ENCODE measurements at places on chromosomes 4 and X.

DNA sequence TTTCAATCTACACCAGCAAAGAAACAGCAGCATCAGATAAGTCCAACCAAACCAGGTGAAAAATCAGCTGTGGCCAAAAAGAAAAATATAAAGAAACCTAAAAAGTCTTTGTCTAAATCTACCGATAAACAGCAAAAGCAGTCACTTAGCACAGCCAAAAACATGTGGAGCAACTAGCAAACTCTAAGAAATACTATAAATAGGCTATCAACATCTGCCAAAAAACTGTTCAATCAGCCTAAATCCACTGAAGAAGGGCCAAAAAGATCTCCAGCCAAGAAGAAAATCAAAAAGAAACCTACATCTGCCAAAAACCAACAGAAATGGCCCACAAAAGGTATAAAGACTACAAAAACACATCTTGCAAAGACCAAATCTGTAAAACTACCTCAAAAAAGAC, 36.7 kb upstream of the CABS1 start:
- DNase-seq: no peak

- DNase-seq: no peak
These were observed 116.0 kb downstream of the SOWAHB start for GRCh38 chr4:76781698-76782595.

GRCh38 chr4:5752376-5753184, 41.6 kb downstream of the EVC start:
- DNase-seq: no peak

GRCh38 chrX:101931136-101931487, 715 bp downstream of the ZMAT1 start:
- no peak for DNase-seq
